CMK (cell line): ENCODE measurements at places on chromosomes 11 and 22.

- no peak for DNase-seq
Observed at GRCh38 chr11:110990311-110990710, 255.2 kb upstream of the POU2AF2 start.

GRCh38 chr11:61969838-61970662 is 2.6 kb upstream of the FTH1 start:
- DNase-seq = no peak

- DNase-seq = no peak
Observed at GRCh38 chr11:101718402-101718801, 134.6 kb upstream of the TRPC6 start.

GRCh38 chr11:75850787-75851186 is 35.8 kb downstream of the UVRAG start:
- no peak for DNase-seq

- no peak for DNase-seq
Observed at GRCh38 chr11:130131961-130132850, 27.4 kb upstream of the ST14 start.

- no peak for DNase-seq
Observed at GRCh38 chr11:94895971-94896370, 77.4 kb downstream of the CWC15 start.

DNA sequence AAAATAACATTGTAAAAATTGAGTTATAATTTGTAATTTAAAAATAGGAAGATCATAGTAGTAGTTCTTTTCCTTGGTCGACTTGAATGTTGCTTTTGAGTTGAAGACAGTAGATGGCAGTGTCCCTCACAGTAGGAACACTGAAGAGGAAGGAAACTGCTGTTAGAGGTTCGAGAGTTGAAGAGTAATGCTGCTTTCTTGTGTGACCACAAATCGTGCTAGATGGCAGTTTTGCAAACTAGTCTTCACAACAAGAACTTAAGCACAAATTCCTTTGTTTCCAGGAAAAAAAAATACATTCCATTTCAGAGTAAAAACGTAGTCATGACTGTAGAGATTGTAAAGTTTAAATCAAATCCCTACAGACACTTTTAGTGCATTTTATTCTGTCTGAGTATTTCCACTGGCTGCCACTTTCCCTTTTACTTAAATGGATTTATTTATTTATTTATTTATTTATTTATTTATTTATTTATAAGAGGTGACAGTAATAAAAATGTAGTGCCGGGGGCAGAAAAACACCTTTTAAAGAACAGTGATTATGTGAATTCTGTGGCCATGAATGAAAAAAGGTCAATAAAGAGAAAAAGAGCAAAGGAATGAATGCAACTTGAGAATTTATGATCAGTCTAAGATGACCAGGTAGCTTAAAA is 54.6 kb downstream of the SPECC1L start:
- DNase-seq = peak; percentile 57

GRCh38 chr22:48849219-48849912 is 978.3 kb downstream of the BRD1 start:
- DNase-seq = no peak

DNA sequence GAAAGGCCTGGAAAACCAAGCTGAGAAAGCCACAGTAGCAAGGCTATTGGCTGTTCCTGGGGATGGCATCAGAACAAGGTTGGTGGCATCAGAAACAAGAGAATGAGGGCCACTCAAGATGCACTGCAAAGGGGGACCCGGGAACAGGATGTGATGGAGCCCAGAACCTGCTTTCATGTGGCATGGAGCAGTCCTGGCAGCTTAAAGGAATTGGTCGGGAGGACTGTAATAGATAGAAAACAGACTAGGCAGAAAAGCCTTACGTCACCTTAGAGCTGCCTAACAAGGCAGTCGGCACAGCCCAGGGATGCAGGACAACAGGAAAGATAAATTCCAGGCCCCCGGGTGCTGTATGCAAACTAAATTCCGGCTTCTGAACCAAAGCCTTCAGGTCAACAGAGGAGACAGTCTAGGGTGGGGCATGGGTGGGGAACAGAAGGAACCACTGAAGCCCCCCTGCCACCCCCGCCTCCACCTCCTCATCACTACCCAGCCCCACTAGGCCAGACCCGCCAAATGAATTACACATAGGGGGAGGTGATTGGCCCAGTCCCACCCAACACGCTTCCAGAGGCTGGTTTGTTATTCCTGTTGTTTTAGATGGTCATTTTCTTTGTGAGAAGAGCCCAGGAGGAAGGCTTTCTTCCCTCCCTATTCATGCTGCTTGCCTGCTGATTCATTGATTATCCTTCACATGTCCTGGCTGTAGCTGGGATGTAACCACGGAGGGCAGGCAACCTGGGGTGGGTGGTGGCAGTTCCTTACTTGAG is 25.7 kb upstream of the LRRC55 start:
- DNase-seq = no peak

DNA sequence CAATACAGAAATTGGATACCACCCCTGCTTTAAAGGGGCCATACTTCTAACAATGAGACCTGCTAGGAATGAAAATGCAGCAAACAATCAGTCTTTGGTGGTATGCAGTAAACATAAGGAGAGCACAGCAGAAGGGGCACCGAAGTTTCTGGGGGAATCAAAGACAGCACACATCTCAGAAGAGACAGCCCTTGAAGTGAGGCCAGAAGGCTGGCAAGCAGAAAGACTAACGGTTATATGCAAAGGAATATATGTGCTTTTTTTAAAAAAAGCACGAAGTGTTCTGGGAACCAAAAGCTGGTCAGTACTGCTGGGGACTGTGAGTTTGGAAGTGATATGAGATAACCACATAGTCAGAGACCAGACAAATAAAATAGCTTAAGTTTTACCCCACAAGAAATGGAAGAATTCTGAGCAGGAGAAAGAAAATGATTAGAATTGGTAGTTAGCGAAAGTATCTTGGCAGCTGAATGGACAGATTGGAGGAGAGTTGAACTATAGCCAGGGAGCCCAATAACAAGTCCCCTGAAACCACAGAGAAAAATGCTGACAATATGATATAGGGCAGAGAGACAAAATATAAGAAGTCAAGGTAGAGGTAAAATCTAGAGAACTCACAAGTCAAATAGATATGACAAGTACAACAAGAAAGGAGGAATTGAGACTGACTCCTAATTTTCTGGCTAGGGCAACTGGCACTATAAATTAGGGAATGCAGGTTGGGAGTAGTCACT is 125.7 kb downstream of the MRTFA start:
- DNase-seq = no peak

GRCh38 chr22:24697621-24698082 is 76.9 kb downstream of the PIWIL3 start:
- DNase-seq = no peak

DNA sequence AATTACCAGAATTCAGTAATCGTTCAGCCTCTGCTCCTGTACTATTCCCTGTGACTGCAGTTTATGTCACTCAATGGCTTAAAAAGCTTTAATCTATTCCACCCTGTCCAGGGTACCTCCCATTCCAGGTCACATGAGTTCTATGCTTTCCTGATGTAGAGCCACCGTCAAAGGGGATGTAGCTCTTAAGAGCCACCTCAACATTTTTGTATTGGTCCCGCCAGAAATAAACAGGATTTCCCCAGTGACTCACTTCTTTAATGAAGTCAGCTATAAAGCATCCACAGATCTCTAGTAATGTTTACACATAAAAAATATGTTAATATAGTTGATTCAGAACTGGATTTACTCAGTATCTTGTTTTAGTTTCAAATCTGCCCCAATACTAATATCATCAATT is 1.3 kb upstream of the OR8D1 start:
- DNase-seq = no peak

- no peak for DNase-seq
Observed at GRCh38 chr22:31650391-31650790, 11.6 kb downstream of the PISD start.

DNA sequence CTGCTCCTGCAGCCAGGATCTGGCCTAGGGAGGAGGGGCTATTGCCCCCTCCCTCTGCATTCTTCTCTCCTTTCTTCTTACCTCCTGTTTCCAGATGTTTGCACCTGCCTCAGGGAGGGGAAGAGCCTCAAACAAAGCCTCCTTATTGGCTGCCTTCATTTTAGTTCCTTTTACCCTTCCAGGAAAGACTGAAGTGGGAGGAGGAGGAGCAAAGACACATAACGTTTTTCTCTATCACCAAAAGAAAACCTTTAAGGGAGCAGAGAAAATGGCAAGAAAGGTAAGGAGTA is 13.3 kb upstream of the CHRM1 start:
- no peak for DNase-seq

GRCh38 chr11:101169944-101170343 is 40.3 kb upstream of the PGR start:
- DNase-seq = no peak

DNA sequence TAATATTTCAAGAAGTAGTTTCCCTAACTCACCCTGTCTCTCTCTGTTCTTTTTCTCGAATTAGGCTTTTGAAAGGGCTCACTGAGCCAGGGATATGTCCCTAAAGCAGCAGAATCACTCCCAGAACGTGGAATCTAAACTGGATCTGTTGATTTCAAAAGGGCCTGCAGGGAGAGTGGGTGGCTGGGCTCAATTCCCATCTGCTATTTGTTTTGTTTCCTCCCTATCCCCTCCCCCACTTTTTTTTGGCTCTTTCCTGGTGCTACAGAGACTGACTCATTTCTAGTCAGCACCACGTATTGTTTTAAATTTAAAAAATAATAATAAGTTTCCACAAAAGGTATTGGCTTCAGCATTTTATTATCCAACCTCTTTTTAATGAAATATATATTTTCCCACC is 961.5 kb downstream of the FAM181B start:
- DNase-seq = no peak

DNA sequence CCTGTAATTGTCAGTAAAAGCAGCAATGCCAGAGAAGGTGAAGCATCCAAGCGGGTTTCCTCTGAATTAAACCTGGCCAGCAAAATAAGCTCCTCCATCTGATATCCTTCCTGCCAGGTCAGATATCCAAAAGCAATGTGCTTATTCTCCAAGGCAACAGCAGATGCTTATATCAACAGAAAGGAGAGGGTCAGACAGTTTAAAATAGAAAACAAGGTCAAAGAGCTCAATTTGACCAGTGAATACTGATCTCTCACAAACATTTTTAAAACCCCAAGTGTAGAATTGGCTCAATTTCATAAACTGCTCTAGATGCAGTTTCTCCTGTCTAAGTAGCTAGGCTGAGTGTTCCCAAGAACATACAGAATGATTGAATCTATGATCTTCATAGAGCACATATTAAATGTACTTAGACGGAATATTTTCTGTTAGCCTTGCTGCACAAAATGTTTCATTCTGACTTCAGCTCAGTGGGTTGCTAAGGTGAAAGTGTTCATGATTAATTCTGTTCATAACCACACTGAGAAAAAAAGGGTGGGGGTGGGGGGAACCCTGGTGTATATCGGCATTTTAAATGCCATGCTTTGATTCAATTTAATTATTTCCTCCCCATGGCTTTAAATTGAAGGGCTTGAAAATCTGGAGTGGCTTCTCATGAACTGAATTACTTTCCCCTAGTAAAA is 174.2 kb upstream of the ARHGAP20 start:
- no peak for DNase-seq

DNA sequence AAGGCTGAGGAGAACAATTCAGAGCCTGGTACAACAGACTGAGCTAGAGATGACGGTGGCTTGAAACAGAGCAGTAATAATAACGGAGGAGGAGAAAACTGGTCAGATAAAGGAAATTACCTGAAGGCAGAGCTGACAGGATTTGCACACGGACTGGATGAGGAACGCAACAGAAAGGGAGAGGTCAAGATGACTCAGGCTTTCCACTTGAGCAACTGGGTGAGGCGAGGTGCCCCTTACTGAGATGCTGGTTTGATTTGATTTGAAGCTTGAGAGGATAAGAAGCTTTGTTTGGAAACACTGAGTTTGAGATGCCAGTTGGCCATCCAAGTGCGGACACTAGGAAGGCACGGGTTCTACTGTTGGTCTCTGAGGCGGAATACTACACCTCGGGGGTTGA is 35.4 kb upstream of the NRIP3 start:
- no peak for DNase-seq

- no peak for DNase-seq
Observed at GRCh38 chr11:68113986-68114385, 7.2 kb downstream of the CHKA start.

DNA sequence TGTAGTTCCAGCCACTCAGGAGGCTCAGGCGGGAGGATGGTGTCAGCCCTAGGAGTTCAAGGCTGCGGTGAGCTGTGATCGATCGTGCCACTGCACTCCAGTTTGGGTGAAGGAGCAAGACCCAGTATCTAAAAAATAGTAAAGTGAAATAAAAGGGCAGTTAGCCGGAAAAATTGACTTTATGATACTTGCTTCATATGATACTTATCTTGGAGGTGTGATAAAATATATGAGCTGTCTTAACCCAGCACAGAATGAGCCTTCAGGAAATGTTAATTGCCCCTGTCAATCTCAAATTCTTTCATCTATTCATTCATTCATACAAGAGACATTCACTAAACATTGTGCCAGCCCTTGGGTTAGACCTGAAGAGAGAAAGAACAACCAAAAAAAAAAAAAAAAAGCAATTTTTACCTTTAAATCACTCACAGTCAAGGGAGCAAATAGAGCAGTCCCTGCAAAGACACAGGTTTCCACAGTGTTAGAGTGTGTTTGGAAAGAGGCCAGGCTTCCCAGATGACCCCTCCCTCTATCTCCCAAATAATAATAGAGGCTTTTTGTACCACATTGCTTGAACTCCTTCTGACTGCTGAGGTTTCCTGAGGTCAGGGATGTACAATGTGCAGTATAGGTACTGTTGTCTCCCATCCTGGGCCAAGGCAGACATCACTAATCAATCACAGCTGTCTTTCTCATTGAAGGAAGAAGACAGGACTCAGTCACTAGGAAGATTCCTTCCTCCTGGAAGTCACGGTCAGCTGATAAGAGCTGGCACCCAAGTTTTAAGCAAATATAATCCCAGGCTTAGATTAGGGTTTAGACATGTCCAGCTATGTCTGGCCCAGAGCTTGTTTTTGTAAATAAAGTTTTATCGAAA is 454.6 kb downstream of the MIAT start:
- DNase-seq = no peak

DNA sequence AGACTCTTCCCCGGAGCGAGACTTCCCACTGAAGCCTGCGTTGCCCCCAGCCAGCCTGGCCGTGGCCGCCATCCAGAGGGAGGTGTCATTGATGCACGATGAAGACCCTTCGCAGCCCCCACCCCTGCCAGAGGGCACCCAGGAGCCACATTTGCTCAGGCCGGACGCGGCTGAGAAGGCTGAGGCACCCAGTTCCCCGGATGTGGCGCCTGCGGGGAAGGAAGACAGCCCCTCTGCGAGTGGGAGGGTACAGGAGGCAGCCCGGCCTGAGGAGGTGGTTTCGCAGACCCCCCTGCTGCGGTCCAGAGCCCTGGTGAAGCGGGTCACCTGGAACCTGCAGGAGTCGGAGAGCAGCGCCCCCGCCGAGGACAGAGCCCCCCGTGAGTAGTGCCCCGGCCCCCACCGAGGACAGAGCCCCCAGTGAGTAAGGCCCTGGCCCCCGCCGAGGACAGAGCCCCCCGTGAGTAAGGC is 6.4 kb downstream of the IRF7 start:
- no peak for DNase-seq

DNA sequence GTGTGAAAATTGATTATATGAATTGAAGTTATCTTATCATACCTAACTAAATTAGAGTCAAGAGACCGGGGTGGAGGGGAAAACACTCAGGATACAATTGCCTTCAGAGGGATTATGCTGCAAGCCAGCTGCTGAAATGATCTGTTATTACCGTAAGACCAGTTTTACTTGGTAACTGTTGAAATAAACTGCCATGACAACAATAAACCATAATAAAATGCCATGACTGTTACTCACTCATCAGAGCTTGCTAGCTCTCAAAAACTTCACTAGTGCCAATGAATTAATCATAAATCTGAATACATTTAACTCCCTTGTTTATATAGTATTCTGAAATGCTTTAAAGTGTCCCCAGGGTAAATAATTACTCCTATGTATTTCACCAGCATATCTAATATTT is 68.2 kb downstream of the CASP12 start:
- DNase-seq = no peak
